Non-pigmented ciliary epithelial cell (primary cell): ENCODE measurements at places on chromosomes 5 and 9.

DNA sequence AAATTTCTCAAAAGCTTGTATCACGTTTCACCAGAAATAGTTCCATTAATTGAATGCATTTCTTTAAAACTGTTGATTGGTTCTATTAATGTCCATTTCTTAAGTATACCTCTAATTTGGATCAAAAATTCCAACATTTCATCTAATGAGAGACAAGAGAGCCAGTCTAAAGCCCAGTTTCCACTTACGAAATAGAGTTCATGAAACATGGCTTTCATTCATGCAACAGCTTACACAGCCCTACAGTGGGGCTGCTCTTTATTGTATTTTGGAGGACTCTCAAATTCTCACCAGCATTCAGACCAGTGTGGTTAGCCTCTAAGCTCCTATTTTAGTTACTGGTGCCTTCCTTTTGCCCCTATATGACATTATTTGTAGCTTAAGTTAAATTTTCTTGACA, 566.9 kb upstream of the RGMB start:
- DNase-seq, result no peak

- peak; percentile 93 for DNase-seq
These were observed 7.7 kb downstream of the MACROH2A1 start for GRCh38 chr5:135391116-135391868.

DNA sequence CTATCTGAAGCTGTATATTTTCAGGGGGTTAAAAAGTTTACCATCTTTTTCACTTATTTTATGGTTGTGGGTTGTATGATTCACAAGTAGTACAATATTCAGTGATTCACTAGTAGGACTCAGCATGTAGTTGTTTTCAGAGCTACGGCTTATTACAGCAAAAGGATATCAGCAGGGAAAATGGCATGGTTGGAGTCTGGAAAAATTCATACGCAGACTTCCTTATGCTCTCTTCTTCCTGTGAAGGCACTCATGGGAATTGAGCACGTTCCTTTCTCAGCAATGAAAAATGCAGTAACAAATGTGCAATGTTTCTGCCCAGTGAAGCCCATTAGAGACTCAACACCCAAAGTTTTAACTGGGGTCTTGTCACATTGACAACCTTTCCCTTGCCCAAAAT, 250.5 kb downstream of the KCNN2 start:
- no peak for DNase-seq

DNA sequence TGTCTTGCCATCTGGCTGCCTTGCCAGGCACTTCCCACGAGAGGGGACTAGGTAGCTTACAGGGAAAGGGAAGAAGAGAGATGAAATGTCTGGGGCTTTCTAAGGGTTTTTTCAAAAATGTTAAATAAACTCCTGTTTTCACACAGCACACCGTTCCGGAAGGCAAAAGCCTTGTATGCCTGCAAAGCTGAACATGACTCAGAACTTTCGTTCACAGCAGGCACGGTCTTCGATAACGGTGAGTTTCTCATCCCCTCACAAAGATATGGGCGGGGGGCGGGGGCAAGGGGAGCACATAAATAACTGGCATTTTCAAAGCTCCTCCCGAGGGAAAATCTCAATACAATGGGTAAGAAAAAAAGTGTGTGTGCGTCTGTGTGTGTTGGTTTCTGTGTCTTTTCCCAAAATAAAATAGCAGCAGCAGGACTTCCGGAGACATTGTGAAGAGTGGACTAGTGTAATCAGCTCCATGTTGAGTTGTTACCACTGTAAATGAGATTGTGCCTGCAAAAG, 189.6 kb downstream of the NR3C1 start:
- no peak for DNase-seq

DNA sequence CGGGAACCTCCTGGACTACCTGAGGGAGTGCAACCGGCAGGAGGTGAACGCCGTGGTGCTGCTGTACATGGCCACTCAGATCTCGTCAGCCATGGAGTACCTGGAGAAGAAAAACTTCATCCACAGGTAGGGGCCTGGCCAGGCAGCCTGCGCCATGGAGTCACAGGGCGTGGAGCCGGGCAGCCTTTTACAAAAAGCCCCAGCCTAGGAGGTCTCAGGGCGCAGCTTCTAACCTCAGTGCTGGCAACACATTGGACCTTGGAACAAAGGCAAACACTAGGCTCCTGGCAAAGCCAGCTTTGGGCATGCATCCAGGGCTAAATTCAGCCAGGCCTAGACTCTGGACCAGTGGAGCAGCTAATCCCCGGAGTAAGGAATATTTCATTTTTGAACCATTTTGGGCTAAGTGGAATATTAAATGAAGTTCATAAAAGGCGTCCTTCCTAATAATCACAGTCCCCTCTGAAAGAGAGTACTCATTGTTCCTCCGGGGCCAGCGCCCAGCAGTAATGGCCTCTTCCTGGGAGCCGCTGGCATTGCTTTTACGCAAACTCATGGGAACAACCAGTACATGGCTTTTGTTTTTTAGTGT, 23.6 kb downstream of the QRFP start:
- no peak for DNase-seq

GRCh38 chr9:69760278-69760610, 433 bp upstream of the PTAR1 start:
- DNase-seq, result no peak

DNA sequence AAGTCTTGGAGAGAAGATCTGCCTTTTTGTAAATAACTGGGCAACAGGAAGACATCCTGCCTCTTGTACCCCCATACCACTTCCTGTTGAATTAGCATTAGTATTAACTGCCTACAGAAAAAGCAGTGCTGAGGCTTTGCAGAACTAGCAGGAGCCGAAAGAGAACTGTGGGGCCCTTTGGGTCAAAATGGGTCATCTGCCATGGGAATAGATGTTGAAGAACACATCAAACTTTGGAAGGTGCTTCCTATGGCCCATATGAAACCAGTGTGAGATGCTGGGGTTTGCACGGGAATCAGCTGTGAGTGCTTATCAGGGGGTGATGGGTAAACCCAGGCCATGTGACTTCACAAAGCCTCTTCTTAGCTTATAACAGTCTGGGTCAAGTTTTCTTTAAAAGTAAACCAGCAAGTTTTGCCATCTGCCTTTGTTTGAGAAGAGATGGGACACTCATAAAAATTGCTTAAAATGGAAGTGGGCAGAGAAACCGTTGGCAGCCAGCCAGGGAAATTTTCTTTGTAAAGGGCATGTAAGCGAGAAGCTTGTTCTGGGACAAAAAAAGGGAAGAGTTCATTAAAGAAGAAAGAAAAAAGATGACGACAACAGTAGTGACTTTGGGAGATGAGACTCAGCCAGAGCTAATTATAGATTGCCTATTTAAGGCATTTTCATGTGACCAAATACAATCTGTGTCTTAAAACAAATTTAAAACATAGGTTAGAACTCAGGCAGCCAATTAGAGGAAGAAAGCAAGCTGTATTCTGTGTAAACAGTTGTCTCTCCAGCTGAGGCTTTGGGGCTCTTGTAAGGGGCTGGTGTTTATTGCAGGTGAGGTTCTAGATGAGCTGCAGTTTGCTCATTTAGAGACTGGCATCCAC, 4.4 kb downstream of the SLC25A25 start:
- no peak for DNase-seq

DNA sequence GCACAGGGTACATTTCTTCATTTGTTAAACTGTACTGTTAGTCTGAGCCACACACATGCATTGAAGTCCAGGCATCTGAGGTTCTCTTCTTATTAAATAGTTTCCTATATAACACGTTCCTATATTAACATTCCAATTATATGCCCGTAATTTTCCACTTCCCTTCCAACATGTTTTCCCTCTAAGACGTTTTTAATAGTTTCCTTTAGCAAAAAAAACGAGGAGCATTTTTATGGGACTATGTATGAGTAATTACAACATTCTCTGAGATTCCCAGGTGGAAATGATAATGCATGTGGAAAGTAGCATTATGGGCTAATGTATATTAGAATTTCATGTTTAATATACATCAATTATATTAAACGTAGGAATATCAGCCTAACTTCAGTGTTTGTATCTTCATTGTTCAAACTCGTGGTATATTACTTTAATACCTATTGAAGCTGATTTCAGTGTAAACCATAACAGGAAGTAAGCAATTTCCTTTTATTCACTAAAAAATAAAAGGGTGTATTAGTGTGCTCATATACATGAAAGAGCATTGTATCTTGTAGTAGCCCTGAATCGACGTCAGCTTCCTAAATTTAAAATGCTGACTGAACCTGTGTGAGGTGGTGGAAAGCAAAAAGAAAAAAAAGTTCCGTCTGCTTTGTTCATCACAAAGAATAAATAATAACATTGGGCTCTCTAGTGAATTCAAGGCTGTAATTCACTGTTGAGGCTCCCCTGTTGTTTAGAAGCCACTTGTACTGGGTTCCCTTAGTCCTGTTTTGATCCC, 11.3 kb downstream of the SMARCA2 start:
- no peak for DNase-seq

DNA sequence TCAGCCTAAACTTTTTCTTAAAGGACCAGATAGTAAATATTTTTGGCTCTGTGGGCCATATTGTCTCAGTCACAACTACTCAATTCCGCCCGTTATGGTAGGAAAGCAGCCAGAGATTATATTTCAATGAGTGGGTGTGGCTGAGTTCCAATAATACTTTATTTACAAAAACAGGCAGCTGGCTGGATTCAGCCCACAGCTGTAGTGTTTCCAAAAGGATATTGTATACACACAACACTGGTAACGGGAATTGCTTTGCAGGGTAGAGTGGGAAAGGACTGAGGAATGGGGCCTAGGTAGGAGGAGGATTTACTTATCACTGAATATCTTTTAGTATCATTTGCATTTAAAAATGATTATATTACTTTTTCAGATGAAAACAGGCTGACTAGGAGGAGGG, 21.0 kb downstream of the GCNT4 start:
- no peak for DNase-seq

- peak; percentile 72 for DNase-seq
These were observed 51.8 kb downstream of the WDR36 start for GRCh38 chr5:111143910-111144309.

DNA sequence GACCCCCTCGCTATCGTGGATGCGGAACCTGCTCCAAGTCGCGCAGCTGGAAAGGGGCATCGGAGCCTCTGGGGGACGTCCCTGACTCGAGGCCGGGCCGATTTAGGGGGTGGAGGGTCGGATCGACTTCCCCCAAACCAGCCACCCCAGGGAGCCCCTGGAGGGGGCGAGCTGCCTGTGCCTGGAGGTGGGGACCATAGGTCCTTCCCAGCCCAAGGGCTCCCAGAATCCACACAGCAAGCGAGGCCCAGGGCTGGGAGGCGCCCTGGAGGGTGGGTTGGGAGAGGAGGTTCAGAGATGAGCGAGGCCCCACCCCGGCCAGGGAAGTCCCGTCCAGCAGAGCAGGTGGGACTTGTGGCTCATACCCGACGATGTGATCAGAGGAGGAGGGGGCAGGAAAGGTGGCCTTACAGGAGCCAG, 147.6 kb downstream of the GAPVD1 start:
- no peak for DNase-seq

DNA sequence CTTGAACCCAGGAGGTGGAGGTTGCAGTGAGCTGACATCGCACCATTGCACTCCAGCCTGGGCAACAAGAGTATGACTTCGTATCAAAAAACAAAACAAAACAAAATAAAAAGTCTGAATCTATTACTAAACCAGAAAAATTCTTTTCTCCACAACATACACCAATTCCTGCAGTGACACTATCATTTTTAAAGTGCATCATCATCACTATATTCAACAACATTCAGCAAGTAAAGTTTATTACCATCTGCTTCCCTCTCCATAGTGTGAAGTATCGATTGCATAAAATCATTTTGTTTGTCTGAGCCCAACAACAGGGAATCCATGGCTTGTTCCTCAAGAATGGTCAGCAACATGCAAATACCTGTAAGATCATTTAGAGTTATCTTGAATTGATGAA, 20.4 kb downstream of the SETX start:
- no peak for DNase-seq

- no peak for DNase-seq
These were observed 84.6 kb downstream of the CEMIP2 start for GRCh38 chr9:71683598-71684235.

DNA sequence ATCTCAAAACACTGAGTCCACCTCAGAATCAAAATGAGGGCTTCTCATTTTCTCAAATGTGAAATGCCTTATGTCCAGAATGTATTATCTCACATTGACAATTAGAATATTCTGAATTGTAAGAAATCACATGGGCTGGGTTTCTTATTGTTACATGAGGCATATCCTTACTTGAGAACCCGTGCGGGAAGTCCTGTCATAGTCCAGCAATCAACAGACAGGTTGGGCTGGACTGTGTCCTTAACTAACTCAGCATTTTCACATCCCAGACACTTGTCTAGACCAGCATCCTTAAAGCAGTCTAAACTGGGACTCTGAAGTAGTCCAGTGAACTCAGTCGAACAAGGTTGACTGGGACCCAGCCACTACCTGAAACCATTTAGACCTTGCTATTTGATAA, 267.6 kb downstream of the CETN3 start:
- DNase-seq, result no peak

DNA sequence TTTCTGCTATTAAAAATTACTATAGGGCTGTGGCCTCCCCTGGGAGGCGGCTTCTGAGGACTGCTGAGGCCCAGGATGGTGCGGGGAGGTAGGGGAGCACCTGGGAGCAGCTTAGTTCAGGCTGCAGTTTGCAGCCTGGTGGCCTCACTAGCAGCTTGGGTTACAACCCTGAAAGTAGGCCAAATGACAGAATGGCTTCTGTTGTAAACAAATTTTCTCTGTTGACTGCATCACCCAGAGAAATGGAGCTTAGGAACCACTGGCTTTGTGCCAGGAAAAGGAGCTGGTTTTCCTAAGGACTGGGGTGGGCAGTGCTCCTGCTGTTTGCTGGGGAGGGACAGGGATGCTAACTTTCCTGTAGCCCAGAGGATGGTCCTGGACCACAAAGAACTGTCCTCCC, 130.3 kb downstream of the ENTREP1 start:
- no peak for DNase-seq

GRCh38 chr5:100644185-100644584, 109.0 kb downstream of the FAM174A start:
- DNase-seq, result no peak

DNA sequence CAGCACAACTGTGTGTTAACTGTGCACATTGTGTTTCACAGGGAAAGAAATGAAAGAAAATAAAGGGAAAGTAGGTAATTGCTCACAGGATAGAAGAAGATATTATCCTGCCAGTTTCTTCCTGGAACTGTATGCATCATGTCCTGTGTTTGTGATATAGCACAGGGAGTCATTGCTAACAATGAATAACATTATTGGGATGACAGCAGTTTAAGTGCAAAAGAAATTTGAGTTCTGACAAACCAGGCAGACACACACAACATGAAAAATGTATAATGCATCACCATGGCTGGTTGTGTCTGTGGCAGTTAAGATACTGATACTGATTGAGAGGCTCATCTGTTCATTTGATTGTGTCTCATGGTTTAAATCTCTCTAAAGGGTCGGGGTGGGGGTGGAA, 145.4 kb downstream of the SPATA31D1 start:
- no peak for DNase-seq

GRCh38 chr5:143878430-143878829, 66.5 kb downstream of the HMHB1 start:
- DNase-seq, result no peak
